ENCODE measurements at places on chromosomes 7 and 10. TPM values are rescaled to one million over a fixed set of nuclear protein-coding genes. Genes with fewer than 3 reads are reported as not detected.

Gene TACC2
- total RNA-seq: 11.8 TPM

Gene PON3
- total RNA-seq: not detected

Gene RNF32
- 1.0 TPM for total RNA-seq

Gene NRCAM
- 0.38 TPM for total RNA-seq

Gene AQP1
- total RNA-seq: not detected

Gene SGCE
- 25.8 TPM for total RNA-seq

Gene RBP3
- total RNA-seq: not detected

- DNase-seq: no peak
Measured at GRCh38 chr10:86830043-86830591, 73.7 kb downstream of the BMPR1A start.

DNA sequence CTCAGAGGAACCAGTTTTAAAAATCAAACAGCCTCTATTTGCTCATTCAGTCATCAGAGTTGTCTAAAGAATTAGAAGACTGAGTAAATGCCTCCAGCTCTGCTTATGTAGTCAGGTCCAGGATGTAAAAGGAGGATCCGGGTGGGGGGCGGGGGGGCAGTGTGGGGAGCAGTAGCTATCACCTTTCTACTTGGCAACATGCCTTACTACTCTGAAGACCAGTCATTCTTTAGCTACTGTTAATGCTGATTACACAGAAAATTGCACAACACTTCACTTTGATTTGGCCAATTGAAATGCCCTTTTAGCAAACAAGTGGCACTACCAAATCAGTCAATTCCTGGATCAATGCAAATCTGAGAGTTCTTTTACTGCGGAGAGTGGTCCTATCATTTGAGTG lies 164.2 kb downstream of the NXPH1 start:
- DNase-seq: no peak

DNA sequence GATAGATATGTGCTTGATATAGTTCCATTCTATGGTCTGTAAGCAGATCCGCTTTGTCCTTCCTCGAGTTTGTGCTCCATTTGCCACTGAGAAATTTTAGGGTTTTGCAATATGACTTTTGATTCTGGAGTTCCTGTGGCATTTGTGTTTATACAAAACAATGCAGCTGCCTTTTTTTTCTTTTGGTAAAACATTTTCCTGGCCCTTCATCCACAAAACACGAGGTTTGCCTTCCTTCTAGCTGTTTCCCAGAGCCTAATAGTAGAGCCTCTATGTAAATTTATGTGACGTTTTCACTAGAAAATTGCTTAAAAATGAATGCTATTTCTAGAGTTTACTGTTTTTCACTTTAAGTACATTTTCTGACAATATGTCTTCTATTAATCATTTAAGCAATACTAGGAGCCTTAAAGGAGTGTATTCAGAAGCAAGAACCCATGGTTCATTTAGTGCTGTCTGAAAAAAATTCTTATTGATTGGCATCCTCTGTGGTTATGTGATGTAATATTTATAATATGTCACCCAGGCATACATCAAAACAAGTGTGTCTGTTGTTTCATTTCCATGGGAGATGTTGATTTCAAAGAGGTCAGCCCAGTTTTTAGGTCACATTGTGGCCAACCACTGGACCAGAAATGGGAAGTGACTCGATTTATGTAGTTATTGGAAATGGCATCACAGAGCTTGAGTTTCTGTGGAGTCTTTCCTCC lies 618.3 kb downstream of the LRMDA start:
- DNase-seq: no peak

DNA sequence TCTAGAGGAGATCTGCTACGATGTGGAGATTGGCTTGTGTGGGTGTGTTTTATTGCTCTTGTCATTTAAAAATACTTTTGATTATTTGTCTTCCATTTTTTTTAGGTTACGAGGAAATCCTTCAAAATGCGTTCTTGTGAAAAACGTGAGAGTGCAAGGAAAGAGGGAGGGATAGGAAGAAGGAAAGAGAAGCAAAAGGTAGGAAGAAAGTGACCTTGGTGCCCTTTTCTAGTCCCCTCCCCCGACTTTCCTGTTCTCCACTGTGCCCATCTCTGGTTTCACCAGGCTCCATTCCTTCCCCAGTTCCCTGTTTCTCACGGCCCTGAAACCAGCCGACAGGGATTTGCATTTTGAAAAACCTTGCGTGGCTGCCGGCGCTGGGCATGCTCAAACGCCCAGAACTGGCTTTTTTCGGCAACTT lies 506 bp upstream of the GNAI1 start:
- no peak for DNase-seq

DNA sequence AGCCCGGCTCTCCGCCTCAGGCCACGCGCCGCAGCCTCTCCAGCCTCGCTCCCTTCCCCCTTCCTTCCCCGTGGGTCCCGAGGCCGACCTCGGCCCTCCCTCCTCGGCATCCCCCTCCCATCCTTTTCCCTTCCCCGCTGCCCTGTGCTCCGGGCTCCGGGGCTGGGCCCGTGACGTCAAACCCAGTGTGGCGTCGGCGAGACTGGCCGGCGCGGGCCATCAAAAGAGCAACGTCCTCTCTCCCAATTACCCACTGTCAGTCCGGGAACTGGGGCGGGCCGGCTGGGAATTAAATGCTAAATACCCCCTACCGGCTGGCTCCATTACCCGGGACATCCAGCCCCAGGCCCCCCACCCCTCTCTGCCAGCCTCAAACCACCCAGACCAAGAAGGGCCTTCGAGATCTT lies 2.6 kb upstream of the GATA3 start:
- DNase-seq: peak; percentile 88

- DNase-seq: no peak
Measured at GRCh38 chr7:14209896-14210484, 220.5 kb upstream of the ETV1 start.

GRCh38 chr7:11328309-11328708 lies 354.6 kb downstream of the PHF14 start:
- DNase-seq: no peak

DNA sequence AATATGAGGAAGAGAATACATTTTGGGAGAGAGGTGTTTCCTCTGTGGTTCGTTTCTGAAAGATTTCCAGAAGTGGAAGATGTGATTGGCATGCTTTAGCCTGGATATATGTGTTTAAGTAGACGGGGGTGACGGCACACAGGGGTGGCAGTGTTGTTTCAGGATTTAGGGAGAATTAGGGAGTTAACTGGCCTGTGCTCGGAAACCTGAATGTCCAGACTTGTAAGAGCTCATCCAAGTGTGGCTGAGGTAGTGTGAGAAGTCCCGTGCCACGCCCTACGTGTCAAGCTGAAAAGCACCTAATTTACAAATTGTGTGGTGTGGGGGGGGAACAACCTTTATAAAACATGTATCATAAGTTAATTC lies 1.1 kb downstream of the RALA start:
- DNase-seq: peak; percentile 38

- DNase-seq: peak; percentile 49
Measured at GRCh38 chr10:126872768-126873167, 32.5 kb upstream of the DOCK1 start.

DNA sequence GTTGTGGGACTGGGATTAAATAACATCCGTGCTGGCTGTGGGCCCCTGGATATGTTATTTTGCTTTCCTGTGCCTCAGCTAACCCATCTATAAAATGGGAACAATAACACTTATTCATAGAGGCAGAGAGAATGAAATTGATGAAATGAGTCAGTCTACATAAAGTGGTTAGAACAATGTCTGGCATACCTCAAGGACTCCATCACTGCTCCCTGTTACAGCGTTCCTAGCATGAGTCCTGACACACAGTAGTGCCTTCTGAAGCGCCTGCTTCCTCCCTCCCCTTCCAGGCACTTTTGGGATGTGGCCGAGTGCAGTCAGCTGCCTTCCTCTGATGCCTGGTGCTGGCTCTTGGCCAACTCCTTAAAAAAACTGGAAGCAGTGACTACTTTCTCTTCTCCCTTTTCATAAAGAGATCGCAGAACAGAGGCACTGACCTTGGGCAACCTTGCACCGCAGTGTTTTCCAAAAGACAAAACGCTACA lies 108.4 kb upstream of the ZMIZ1 start:
- DNase-seq: no peak

DNA sequence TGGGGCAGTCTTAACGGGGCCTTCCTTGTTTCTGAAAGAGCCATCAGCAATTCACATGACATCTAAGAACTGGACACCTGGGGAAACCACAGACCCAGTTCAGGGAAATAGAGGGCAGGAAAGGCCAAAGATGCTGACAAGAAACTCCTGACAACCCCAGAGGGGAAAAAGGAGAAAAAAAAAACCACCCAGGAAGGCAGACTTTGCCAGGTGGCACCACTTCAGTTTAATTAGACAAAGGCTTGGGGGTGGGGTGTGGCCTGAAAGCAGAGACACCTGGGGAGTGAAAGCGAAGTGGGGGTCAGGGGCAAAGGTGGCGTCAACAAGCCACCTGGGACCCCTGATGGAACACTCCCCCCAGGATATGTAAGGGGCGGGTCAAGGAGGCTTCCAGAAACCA lies 53.6 kb downstream of the RAB11FIP2 start:
- peak; percentile 5 for DNase-seq

DNA sequence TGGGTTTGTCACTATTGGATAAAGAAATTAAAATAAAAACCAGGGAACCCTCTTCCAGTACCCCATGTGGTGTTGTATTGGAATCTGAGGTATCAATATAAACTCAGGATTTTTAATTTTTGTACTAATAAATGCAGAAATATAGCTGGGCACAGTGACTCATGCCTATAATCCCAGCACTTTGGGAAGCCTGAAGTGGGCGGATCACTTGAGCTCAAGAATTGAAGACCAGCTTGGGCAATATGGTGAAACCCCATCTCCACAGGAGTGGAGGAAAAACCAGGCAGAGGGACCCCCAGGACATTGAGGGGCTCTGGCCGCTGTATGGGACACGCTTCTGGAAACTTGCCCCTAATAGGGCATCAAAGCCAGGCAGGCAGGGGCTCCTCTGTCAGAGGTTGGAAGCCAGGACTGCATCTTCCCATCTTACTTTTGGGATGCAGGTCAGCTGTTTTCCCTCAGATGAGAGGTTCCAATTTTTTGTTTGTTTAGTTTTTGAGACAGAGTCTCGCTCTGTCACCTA lies 11.1 kb downstream of the ADIRF start:
- no peak for DNase-seq

DNA sequence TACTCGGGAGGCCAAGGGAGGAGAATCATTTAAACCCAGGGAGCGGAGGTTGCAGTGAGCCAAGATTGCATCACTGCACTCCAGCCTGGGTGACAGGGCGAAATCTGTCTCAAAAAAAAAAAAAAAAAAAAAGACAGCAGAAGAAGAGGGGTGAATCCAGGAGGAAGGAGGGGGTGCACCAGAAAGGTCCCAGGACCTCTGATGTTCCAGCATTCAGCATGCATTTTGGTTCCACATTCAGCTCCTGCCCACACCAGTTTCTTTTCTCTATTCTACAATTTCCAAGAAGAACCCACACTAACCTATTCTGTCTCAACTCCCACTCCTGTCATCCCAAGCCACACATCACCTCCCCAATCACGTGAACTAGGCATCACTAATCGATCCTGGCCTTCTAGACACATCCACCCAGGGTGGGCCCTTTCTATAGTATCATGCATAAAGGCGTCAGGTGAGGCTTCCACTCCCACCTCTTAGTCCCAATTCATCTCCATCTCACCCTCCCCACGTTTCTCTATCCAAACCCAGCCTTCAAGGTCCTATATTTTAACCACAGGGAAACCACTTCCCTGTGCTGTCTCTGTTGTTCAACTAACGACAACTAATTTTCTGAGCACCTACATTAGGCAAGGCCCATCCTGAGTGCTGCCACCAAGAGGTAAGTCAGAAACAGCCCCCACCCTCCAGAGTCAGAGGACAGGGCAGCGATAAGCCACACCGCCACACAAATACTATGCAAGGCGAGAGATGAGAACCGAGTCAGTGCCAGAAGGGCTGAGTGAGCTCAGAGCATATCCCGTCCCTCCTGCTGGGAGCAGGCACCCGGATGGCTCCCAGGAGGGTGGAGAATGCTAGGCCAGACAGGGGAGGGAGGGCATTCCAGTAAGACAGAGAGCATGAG lies 2.2 kb downstream of the ANXA11 start:
- peak; percentile 67 for DNase-seq

GRCh38 chr10:110207011-110207804 lies at the start of gene MXI1:
Gene MXI1, plus strand, starts transcription at chr10:110207605. Its CDS starts 204 bp downstream, at chr10:110207809.
- DNase-seq: peak; percentile 88

DNA sequence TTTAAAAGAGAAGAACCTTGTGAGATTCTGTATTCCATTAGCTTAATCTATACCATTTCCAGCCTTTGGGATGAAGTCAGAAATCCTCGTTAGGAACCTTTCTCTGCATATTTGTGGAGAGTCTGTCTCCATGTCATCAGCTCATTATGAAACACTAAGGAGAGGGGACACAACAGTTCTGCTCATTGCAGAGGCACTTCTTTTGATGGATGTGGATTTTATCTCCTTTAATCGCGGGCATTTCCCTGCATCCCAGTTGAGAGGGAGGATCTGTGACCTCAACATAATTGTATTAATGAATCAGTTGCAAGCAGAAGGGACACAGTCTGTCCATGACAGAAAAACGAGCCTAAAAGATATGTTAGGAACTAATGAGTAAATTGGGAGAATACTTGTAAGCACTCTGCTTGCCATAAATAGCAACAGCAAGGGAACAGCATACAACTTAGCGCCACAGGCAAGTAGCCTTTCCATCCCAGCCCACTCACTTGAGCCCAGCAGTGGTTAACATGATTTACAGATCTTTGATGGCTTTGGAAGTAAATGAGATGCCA lies 37.9 kb downstream of the SORCS1 start:
- DNase-seq: no peak
